ENCODE measurements at places on chromosomes 5 and 9. TPM values are rescaled to one million over a fixed set of nuclear protein-coding genes. Genes with fewer than 3 reads are reported as not detected.

- no peaks in the 10 kb centered on the region for H3K4me1 ChIP-seq
- no peaks in the 10 kb centered on the region for H3K27me3 ChIP-seq
- no peaks in the 10 kb centered on the region for H3K36me3 ChIP-seq
Measured at GRCh38 chr5:32520356-32520755, 65.0 kb upstream of the SUB1 start.

- H3K4me1 ChIP-seq = no peaks in the 10 kb centered on the region
- H3K27me3 ChIP-seq = no peaks in the 10 kb centered on the region
- H3K36me3 ChIP-seq = no peaks in the 10 kb centered on the region
- no peak for DNase-seq
Measured at GRCh38 chr5:1786621-1787471, 12.8 kb downstream of the MRPL36 start.

- no peak for DNase-seq
- H3K27me3 ChIP-seq = no peaks in the 10 kb centered on the region
Measured at GRCh38 chr9:107219486-107220077, 63.5 kb upstream of the RAD23B start.

DNA sequence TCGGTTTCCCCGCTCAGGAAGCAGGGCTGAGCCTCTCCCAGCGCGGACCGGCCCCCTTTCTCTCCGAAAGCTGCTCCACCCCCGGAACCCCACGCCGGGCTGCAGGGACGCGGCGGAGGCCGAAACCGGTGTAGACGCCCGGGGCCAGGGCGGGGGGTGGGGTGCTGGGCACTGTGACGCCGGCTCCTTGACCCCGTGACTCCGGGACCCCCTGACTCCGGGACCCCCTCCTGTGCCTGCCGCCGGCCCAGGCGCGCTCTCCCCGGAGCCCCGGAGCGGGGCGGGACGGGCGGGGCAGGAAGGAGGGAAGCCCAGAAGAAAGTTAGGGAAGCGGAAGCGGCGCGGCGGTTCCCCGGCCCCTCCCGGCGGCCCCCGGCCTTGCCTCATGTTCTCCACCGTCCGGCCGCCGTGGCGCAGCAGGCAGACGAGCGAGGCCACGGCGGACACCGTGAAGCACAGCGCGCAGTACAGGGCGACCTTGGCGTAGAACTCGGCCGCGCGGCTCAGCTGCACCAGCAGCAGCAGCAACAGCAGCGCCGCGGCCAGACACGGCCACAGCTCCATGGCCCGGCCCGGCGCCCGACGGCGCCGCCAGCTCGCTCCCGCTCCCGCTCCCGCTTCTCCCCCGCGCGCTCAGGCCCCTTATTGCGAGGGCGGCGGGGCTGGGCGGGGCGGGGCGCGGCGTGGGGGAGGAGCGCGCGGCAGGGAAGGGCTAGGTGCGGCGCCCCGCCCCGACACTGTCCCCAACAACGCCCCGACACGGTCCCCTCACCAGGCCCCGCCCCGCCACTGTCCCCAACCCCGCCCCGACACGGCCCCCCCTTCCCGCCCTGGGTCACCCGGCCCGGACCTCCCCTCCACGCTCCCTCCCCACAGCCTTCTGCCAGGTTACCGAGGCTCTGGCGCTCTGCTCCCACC, at the start of gene AGPAT2:
TSS of gene AGPAT2 (minus strand) at position 664 of the 918 bp plus-strand sequence. CDS start at position 564, 100 bp downstream.
- no peaks in the 10 kb centered on the region for H3K27me3 ChIP-seq
- H3K27ac ChIP-seq = peak within 1 kb of the TSS; percentile 77
- peak within 1 kb of the TSS; percentile 68 for H3K4me3 ChIP-seq
- DNase-seq = peak; percentile 59
- no peaks in the 10 kb centered on the region for H3K36me3 ChIP-seq

GRCh38 chr9:137294681-137295237, 7.3 kb downstream of the NRARP start:
- H3K27ac ChIP-seq = no peak overlapping the region
- no peak overlapping the region for H3K4me3 ChIP-seq
- no peak for DNase-seq
- peaks cover 13% of the 10 kb centered on the region for H3K4me1 ChIP-seq
- no peaks in the 10 kb centered on the region for H3K36me3 ChIP-seq
- H3K27me3 ChIP-seq = peaks cover 22% of the 10 kb centered on the region

DNA sequence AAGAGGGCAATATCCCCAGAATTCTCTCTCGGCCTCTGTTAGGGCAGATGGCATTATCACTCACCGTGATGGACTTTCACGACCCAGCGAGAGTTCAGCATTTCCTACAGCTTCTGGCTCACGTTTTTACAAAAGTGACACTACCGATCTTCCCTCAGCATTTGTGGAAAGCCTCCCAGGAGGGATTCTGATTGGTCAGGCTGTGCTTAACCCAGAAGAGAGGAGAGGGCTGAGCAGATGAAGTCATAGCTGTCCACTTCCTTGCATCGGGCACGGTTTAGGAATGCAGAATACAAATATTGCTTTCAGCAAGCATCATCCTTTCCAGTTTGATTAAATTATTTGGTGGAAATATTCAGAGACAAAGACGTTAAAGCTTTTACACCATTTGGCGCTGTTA, 277.4 kb upstream of the MSX2 start:
- no peak overlapping the region for H3K4me3 ChIP-seq
- no peak overlapping the region for H3K27ac ChIP-seq
- no peak for DNase-seq
- no peaks in the 10 kb centered on the region for H3K27me3 ChIP-seq
- no peaks in the 10 kb centered on the region for H3K36me3 ChIP-seq

- no peaks in the 10 kb centered on the region for H3K27me3 ChIP-seq
- no peak for DNase-seq
- peaks cover 16% of the 10 kb centered on the region for H3K4me1 ChIP-seq
- no peak overlapping the region for H3K4me3 ChIP-seq
- H3K36me3 ChIP-seq = no peaks in the 10 kb centered on the region
- no peak overlapping the region for H3K27ac ChIP-seq
Measured at GRCh38 chr9:135502873-135503321, 2.4 kb downstream of the MRPS2 start.

DNA sequence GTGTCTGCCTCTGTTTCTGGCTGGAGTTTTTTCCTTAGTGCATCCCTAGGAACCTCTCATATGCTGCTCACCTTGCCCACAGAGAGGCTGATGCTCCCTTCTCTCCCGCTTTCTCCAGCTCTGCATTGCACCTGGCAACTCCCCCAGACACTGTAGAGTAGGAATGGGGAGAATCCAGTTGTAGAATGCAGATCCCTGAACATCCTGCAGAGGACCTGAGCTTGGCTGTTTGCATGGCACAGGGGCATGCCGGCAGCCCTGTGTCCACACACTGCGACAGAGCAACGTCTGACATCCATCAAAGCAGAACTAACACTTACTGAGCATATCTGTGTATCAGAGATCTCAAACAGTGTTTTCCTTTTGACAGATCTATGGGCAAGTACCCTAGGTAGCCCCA, 19.9 kb downstream of the IDNK start:
- H3K36me3 ChIP-seq = no peaks in the 10 kb centered on the region
- no peaks in the 10 kb centered on the region for H3K4me1 ChIP-seq
- no peak overlapping the region for H3K4me3 ChIP-seq
- no peak for DNase-seq

DNA sequence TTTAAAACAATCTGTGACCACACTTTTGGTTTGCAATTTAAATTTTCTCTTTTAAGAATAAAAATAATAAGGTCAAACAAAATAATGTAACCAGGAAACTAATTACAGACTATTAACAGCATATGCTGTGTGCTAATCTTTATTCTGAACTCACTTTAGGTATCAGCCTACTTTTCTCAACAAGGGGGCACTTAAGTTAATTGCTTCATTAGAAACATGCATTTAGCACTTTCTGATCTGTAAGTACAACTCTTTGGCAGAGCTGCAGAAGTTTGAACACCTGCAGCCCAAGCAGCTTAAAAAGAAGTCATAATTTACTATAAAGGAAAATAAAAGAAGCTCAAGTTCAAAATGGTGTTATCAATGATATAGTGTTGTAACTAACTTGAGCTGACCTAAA, 21.7 kb downstream of the XRCC4 start:
- H3K27ac ChIP-seq = no peak overlapping the region
- H3K4me3 ChIP-seq = no peak overlapping the region
- no peak for DNase-seq
- no peaks in the 10 kb centered on the region for H3K36me3 ChIP-seq

GRCh38 chr5:96012399-96012798, 50.7 kb upstream of the ELL2 start:
- H3K4me1 ChIP-seq = no peaks in the 10 kb centered on the region
- H3K4me3 ChIP-seq = no peak overlapping the region
- no peaks in the 10 kb centered on the region for H3K27me3 ChIP-seq
- H3K36me3 ChIP-seq = no peaks in the 10 kb centered on the region

DNA sequence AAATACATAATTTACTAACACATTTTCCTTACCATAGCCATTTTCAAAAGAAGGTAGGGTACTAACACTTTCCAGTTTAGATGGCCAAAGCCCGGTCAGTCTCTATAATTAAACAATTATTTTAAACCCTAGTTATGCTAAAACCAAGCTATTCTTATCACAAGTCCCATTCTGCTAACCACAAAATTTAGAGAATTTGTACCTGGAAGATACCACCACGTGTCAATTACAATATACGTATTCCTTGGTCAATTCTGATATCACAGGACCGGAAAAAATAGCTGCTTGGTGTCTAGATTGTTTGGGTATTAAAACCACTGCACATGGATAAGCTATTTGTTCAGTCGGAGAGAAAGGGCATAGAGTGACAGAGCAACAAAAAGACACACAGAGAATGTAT, 18.9 kb upstream of the SKP1 start:
- no peak overlapping the region for H3K4me3 ChIP-seq
- no peak for DNase-seq
- no peaks in the 10 kb centered on the region for H3K27me3 ChIP-seq
- no peaks in the 10 kb centered on the region for H3K4me1 ChIP-seq
- H3K27ac ChIP-seq = no peak overlapping the region

DNA sequence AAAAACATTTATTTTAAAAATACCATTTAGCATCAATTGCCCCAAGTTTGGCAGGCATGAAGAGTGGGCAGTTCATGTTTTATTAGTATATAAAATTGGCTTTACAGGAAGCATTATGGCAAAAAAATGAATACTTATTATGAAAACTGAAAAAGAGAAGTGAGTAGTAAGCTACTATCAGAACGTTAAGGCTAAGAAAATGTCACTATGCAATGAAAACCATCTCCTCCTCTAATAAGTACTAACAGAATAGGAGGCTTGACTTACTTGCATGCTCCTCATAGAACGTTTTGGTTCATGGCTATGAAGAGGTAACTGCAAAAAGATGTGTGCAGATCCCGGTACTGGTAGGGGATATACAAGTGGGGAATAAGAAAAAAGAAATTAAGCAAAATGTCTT, 23.6 kb downstream of the TICAM2 start:
- no peaks in the 10 kb centered on the region for H3K4me1 ChIP-seq
- DNase-seq = no peak
- H3K27ac ChIP-seq = no peak overlapping the region
- H3K4me3 ChIP-seq = no peak overlapping the region

DNA sequence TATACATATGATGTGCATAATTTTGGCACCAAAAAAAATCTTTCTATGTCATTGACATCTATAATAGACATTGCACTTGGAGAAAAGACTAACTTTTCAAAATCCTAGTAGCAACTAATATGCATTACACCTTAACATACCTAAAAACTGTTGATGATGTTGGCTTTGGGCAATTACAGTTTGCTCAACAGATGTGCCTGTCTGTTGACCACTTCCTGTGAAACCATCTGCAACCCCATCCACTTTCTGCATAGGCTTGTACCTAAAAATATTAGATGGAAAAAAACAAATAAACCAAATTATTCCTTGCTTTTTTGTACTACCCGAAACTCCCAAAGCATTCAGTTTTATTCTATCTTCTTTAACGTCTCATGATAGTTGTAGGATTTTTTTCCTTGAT, 248.6 kb downstream of the RFX3 start:
- H3K27me3 ChIP-seq = no peaks in the 10 kb centered on the region
- DNase-seq = no peak
- no peak overlapping the region for H3K27ac ChIP-seq
- no peaks in the 10 kb centered on the region for H3K4me1 ChIP-seq

DNA sequence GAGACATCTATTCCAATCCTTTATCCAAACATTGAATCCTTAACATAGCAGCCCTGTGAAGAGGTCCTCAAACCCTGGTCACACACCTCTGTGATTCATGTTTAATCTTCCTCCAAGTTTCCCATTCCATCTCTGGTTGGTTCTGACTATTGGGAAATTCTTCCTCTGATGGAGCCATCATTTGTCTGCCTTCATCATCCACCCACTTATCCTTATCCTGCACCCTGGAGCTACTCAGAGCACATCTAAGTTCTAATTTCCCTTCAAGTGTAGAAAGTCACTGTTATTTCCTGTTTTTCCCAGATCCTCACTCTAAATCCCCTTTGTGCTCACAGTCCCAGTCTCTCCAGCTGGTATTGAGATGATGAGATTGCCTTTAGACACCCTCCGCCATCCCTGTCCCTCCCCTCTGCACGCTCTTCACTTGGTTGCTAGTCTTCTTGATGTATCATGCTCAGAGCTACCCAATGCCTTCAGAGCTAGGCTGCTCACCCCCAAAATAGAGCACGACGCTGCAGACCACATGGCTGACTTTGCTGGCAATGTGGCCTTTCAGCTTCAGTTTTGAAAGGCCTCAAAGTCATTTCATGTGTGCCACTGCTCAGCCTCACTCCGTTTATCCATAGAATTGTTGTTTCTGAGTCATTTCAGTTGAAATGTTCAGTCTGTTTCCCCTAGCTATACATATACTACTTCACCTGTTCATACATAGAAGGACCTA, 154.3 kb downstream of the PALM2AKAP2 start:
- no peaks in the 10 kb centered on the region for H3K27me3 ChIP-seq
- DNase-seq = no peak
- H3K4me3 ChIP-seq = no peak overlapping the region

The DCP2 gene
- total RNA-seq = 124 TPM

The PDLIM4 gene
- total RNA-seq = 148 TPM

The KCNV2 gene
- total RNA-seq = not detected

The DAPK1 gene
- 19.1 TPM for total RNA-seq

The DAB2 gene
- 52.4 TPM for total RNA-seq

The FOXD4L4 gene
- total RNA-seq = not detected

The OSMR gene
- 27.2 TPM for total RNA-seq

Data from uterus (tissue), 4 donors.